ENCODE measurements at places on chromosomes 13 and 19. TPM values are rescaled to one million over a fixed set of nuclear protein-coding genes. Genes with fewer than 3 reads are reported as not detected.

DNA sequence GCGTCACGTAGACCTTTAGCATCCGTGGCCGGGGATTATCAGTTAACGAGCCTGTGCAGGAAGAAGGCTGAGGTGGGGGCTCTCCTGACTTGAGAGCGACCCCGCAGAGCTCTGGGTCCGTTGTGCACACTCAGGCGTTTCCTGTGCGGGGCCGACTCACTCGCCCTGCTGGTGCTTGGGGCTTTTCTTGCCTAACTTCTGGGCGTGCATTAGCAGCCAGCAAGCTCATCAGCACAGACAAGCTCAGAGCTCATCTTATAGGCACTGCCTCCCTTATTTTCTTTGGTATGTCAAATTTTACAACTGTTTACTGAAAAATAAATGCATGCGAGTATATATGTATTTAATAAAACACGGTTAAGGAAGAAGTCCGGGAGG lies 23.7 kb downstream of the ADPRHL1 start:
- no peaks in the 10 kb centered on the region for H3K4me1 ChIP-seq
- no peak overlapping the region for H3K27ac ChIP-seq
- H3K27me3 ChIP-seq, result no peaks in the 10 kb centered on the region
- H3K36me3 ChIP-seq, result no peaks in the 10 kb centered on the region

STAP2 gene
- total RNA-seq, result 10.7 TPM

- no peaks in the 10 kb centered on the region for H3K4me1 ChIP-seq
- H3K27me3 ChIP-seq, result no peaks in the 10 kb centered on the region
- no peak for DNase-seq
- peaks cover 6% of the 10 kb centered on the region for H3K36me3 ChIP-seq
- no peak overlapping the region for H3K27ac ChIP-seq
Measured at GRCh38 chr13:20513466-20513995, 12.1 kb downstream of the CRYL1 start.

GRCh38 chr19:35006342-35006998 lies 6.3 kb downstream of the GRAMD1A start:
- DNase-seq, result no peak
- no peak overlapping the region for H3K4me3 ChIP-seq
- H3K27me3 ChIP-seq, result no peaks in the 10 kb centered on the region
- H3K27ac ChIP-seq, result peak overlapping the region; percentile 46
- H3K36me3 ChIP-seq, result peaks cover 36% of the 10 kb centered on the region

DNA sequence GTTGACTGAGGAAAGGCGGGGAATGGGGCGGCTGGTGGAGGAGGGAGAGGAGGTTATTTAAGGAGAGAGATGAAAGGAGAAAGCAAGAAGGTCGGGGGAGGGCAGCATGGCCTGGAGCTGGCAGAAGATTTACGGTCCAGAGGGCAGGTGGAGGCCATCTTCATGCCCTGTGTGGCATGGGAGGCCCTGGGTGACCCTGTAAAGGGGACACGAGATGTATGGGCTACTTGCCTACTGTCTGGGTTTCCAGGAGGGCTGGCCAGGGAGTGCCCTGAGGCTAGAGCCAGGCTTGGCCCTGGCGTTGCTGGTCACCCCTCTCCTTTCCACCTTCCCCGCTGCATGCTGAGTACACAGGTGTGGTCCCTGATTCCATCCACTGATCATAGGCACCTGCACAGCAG lies 6.1 kb downstream of the WTIP start:
- no peak overlapping the region for H3K4me3 ChIP-seq
- no peaks in the 10 kb centered on the region for H3K36me3 ChIP-seq
- peaks cover 27% of the 10 kb centered on the region for H3K27me3 ChIP-seq
- DNase-seq, result no peak
- H3K4me1 ChIP-seq, result peaks cover 5% of the 10 kb centered on the region

LYL1 gene
- total RNA-seq, result 2.2 TPM

Data from activated naive CD4-positive, alpha-beta T cell treated with anti-CD3 and anti-CD28 coated beads for 36 hours (primary cell).